ENCODE measurements at places on chromosomes 2 and 18.

GRCh38 chr2:149594411-149594810 is 6.8 kb upstream of the MMADHC start:
- DNase-seq = no peak

- no peak for DNase-seq
Observed at GRCh38 chr2:227500301-227500630, 28.3 kb downstream of the AGFG1 start.

DNA sequence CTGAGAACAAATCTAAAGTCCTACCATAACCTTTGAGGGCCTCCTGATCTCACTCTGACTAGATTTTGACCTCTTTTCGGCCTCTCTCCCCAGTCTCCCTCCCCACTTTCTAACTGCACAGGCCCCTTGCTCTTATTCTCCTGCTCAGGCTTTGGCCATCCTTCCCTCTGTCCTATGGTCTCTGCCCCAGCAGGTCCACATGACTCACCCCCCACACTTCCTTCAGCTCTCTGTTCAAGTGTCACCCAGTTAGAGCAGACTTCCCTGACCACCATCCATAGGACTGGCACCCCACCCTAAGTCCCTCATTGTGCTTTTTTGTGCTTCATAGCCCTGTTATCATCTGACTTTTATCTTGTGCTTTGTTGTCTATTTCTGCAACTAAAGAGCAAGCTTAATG is 41.2 kb upstream of the NT5C1B start:
- DNase-seq = no peak

DNA sequence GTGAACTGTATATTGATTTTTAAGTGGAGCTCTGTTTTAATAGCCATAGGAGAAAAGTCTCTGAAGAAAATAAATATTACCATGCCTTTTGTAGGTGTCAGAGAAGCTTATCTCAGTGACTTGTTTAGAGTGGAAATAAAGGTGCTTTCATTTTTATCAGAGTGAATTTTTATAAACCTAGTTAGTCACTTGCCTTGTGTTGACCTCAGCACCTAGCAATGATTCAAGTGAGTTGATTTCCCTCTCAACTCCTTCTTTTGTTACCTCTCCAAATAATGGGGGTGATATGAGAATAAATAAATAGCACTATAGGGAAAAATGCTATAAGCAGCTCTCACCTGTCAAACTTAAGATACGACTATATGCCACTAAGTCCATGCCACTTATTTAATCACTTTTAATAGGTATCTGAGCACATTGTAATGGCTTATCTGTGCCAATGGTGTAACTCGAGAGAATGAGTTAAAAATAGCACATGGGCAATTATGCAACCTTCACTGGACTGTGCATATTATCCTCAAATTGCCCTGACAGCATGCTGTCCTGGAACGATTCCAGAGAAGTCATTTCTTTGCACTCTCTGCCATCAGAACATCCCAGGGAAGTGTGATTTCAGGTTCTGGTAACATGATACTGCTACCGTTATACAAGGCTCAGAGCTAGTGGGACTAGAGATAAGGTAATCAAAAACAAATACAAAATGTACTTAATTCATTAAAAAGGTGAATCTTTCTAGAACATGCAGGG is 290.8 kb downstream of the CCDC85A start:
- DNase-seq = no peak

DNA sequence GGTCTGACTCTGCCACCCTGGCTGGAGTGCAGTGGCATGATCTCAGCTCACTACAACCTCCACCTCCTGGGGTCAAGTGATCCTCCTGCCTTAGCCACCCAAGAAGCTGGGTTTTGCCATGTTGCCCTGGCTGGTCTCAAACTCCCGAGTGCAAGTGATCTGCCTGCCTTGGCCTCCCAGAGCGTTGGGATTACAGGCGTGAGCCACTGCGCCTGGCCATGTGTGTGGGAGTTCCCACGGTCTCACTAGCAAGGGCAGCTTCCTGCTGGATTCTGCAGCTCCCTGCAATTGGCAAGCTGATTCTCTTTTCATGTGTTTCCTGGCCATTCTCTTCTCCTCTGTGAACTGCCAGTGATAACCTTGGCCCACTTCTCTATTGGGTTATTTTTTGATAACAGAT is 84.0 kb downstream of the USP40 start:
- DNase-seq = no peak

- no peak for DNase-seq
Observed at GRCh38 chr2:36731941-36732672, 35.6 kb downstream of the VIT start.

- DNase-seq = no peak
Observed at GRCh38 chr2:233915128-233915527, 2.0 kb upstream of the TRPM8 start.

DNA sequence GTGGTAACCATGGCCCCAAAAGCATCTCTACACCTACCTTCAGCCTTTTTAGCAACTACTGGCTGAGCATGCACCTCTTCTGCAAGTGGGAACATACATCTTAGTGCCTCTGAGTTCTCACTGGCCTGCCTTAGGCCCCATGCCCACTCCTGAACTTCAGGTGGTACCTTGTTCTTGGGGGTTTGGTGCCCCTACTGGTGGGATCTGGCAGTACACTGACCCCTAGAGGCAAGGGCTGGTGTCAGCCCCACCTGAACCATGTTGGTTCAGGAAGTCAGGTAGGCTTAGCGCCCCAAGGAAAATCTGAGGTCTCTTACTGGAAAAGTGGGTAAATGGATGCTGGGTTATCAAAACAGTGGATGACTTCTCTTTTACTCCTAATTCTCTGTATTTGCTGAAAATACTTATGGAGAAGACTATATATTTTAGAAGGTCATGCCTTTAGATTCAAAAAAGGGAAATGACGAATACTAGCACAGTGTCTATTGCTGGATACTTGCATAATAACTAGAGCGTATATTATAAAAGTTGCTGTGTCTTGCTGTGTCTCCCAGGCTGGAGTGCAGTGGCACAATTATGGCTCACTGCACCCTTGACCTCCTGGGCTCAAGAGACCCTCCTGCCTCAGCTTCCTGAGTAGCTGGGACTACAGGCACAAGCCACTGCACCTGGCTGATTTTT is 84.6 kb downstream of the RAB31 start:
- no peak for DNase-seq

- DNase-seq = no peak
Observed at GRCh38 chr18:45321520-45321919, 293.8 kb upstream of the SLC14A2 start.

DNA sequence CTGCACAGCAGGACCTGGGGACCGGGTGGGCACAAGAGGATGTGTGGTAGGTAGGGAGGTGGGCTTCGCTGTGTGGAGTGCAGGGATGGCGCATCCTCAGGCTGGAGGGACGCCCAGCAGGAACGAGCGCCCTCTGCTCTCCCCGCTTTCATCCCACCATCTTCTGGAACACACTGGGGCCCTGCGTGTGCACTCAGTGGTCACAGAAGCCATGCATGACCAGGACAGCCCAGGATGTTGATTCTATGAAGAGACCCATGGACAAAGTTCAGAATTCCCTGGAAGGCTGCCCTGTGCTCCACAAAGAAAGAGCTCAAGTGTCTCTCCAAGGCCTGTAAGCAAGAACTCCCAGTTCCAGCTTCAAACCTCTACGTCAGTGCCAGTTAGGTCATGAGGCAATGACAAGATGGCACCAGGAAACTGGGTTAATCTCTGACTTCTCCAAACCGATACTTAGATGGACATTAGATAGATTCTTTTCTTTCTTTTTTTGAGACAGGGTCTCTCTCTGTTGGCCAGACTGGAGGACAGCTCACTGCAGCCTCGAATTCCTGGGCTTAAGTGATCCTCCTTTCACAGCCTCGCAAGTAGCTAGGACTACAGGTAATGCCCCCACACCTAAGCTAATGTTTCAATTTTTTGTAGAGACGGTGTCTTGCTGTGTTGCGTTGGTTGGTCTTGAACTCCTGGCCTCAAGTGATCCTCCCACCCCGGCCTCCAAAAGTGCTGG is 3.4 kb downstream of the SLC66A2 start:
- DNase-seq = no peak

Data from NK-92 treated with Interleukin-12 subunit alpha and Interleukin-12 subunit beta, amount 100 ng/mL, for 24 hours (cell line).